ENCODE measurements at places on chromosomes 3 and 15.

GRCh38 chr3:169809230-169809795, 3.4 kb upstream of the LRRIQ4 start:
- no peak for DNase-seq

DNA sequence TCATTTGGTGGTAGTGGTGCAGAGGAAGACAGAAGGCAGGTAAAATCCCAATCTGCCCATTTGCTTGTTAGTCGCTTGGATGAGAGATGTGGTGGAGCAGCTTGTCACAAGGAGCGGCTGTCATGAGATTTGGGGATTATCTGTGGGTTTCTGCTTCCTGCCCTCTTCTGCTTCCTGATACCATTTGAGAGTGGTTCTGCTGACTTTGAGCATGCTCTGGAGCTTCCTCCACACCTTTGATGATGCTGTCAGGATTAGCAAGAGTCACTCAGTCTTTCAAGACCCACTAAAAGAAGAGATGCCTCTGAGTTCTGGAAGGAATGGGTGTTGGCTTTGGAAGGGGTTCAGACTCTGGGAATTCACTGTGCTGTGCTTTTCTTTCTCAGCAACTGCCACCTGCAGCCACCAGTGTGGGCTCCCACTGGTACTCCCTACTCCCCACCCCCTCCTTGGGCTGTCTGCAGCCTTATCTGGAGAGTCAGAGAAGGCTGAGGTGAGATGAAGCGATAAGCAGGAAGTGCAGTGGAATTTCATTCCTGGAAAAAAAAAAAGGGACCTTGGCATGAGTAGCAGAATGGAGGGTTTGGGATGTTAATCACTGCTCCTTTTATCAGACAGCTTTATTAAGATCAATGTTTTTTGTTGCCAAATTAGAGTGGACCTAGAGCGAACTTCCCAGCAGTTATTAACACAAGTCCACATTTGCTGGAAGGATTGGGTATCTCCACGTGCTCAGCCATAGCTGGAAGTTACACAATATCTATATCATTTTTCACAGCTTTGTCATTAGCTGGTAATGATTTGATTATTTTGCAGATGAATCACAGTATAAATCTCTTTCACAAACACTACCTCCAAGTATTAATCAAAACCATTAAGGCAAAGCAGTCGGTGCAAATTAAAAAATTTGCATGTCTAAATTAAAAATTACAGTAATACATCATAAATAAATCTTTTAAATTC, 233.0 kb upstream of the SATB1 start:
- no peak for DNase-seq

- no peak for DNase-seq
Observed at GRCh38 chr3:194575484-194576210, 57.6 kb downstream of the TMEM44 start.

DNA sequence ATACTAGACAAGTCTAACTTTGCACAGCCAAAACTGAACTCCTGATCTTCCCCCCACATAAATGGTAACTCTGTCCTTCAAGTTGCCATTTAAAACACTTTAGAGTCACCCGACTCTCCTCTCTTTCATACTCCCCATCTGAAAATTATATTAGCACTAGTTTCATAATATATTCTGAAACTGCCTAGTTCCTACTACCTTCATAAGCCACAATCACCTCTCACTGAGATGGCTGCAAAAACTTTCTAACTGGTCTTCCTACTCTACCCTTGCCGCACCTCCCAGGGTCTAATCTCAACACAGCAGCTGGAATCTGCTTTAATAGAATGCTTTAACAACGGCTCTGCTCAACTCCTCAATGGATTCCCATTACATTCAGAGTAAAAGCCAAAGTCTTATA, 55.0 kb downstream of the GLB1 start:
- DNase-seq, result no peak

- DNase-seq, result no peak
Observed at GRCh38 chr3:99578339-99578970, 59.9 kb upstream of the COL8A1 start.

GRCh38 chr15:67803996-67804843, 21.1 kb upstream of the SKOR1 start:
- no peak for DNase-seq

GRCh38 chr3:19427422-19428149, 279.3 kb downstream of the KCNH8 start:
- DNase-seq, result no peak

DNA sequence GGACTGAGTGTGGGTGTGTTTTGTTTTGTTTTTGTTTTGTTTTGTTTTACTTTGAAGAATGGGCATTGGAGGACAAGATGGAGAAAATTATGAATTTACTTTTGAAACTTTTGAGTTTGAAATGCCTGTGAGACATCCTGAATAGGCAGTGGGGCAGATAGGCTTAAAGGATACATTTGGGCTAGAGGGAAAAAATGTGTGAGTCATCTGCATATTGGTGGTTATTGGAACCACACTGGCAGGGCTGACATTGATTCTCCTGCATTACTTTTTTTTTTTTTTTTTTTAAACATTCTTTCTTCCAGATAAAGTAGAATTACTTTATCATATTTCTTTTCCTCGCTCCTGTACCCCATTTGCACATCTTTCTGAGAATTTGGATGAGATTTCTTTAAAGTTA, 56.1 kb downstream of the CALML4 start:
- DNase-seq, result no peak

DNA sequence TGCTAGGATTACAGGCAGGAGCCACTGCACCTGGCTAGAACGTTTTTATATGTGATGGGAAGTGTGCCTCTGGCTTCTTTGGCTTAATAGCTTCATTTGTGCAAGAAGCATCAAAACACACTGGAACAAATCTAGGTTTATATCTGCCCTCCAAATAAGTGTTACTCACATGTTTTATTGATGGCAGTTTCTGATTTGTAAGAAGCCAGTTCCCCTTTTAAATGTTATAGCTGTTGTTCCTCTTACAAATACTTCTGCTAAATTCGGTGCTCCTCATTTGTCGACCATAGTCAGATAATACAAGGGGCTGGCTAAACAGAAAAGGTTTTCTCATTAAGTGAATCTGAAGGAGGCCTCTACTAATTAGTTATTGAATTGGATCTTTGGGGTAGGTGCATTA, 307.1 kb upstream of the SEMA6D start:
- no peak for DNase-seq

GRCh38 chr3:106119614-106120082, 250.8 kb upstream of the CBLB start:
- no peak for DNase-seq

DNA sequence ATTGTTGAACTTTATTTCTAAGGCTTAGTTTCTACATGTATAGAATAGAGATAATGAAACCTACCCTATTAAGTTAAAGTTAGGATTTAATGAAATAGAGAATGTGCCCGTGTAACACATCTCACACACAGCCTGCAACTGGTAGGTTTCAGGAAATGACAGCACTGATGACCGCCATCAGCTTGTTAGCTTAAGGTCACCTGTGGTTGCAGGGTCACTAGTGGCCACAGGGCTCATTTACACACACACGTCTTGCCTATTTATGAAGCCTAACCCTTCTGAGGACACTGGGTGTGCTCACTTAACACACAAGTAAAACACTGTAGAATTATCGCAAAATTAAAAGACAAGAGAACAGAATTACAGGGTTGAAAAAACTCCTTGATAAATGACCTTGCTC, 20.1 kb downstream of the CHRM5 start:
- no peak for DNase-seq

GRCh38 chr3:139358841-139359562, 15.2 kb downstream of the MRPS22 start:
- no peak for DNase-seq

GRCh38 chr15:51709031-51709430, 27.7 kb downstream of the SCG3 start:
- DNase-seq, result no peak

DNA sequence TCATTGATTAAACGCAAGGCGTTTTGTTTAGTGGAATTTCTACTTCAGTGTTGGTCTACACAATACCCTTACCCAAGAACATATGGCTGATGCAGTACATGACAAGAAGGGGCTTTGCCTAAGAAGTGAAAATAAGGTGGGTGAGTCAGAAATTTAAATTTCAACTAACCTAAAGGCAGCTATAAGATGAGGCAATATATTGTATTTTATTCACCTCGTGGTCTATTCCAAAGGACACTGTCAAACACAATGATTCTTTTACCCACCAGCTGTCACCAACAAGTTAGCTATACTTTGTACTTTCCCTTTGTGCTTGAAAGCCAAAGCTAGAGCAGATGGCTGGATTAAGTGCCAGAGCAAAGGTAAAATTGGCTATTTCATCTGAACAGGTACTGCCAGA, 10.9 kb upstream of the SETMAR start:
- no peak for DNase-seq

GRCh38 chr3:149535333-149535685, 60.8 kb downstream of the TM4SF4 start:
- DNase-seq, result no peak

DNA sequence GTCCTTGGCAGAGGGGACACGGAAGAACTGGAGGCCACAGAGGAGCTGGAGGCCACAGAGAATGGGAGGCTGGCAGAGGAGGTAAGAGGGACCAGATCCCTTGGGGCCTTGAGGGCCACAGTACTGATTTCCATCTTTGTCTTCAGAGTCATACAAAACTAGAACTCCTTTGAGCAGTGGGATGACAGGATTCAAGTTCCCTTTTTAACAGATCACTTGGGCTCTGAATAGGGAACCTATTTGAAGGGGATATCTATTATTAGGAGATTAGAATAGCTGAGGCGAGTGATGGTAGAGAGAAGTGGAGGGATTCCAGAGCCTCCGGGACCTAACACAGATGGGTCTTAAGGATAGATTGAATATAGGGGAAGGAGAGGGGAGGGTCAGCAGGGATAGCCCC, 55.7 kb downstream of the OXNAD1 start:
- no peak for DNase-seq

DNA sequence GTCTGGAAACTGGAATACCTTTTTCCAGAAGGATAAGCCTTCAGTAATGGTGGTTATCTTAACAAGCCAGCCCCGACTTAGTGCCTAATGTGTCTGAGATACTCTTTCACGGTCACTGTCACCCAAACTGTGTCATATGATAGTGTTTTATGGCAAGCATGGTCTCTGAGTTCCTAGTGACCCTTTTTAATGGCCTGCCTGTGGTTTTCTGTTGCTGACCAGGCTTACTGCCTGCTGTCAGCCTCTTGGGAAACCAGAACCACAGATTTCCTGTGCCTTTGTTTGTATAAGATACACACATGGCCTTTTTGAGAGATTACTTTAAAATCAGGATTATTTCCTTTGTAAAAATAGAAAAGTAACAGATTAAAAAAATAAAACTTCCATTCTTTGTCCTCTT, 22.4 kb downstream of the HPS3 start:
- DNase-seq, result no peak

- no peak for DNase-seq
Observed at GRCh38 chr3:136658946-136659682, 93.1 kb downstream of the STAG1 start.

DNA sequence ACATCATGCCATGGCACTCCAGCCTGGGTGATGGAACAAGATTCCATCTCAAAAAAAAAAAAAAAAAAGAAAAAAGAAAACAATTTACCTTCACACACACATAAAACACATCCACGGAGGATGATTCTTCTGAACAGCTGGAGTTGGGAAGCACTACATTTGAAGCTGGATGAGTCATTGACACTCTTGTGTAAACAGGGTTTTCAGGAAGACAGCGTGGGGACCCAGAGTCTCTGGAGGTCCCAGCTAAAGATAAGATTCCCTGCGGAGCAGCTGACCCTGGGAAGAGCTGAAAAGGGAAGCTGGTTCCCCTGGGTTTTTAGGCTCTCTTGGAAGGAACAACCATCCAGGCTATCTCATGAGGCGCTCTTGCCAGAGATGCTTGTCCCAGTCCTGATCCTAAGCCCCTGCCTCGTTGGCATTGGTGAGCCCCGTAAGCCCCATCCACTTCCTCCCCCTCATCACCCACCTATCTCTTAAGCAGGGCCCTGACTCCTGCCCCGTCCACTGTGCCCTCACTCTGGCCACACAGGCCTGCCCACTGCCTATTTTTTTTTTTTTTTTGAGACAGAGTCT, 32.0 kb upstream of the FURIN start:
- DNase-seq, result no peak

- DNase-seq, result no peak
Observed at GRCh38 chr3:39443530-39443929, 23.9 kb upstream of the MOBP start.

DNA sequence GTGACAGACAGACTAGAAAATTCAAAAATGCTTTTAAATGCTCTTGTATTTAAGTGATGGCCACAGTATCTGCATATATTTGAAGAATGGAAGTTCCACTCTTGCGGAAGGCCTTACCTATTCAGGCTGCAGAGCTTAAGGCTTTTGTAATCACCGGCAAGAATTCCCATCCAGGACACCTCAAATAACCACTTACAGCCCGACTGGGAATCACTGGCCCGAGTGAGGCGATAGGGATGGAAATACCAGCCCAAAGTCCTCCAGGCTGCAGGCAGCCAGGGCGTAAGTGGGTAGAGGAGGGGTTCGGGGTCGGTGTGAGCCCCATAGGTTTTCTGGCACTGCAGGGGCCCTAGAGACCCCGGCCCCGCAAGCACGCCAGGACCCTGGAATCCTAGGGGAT, 9.5 kb downstream of the CMTM7 start:
- no peak for DNase-seq

DNA sequence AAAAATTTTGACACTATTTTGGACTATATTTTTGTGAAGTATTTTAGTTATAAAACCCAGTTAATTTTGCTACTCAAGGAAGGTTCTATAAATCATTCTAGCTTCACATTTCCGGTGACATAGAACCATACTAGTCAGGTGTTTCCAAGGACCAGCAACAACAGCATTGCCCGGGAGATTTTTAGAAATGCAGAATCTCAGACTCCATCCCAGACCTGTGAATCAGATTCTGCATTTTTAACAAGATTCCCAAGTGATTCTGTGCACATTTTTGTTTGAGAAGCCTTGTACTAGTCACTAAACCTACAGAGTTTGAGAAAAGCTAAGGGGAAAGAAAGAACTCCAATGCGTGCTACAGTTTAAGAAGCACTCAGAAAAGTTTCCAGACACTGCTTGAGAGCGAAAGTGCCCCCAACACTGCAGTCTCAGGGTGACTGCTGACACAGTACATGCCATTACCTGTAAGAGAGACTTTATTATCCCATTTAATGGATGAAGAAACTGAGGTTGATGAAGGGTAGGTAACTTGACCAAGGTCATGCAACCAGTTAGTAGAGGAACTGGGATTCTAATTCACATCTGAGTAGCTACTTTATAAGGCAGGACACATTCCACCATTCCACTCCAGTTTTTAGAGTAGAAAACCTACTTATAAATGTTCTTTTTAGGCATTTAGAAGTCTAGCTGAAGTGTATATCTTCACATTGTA, 49.7 kb upstream of the USP3 start:
- DNase-seq, result no peak
